ENCODE measurements at places on chromosomes 13 and 19.

GRCh38 chr19:4365341-4365740 lies 22.0 kb downstream of the MPND start:
- DNase-seq: no peak

GRCh38 chr13:72536714-72537394 lies 190.6 kb downstream of the MZT1 start:
- DNase-seq: no peak

GRCh38 chr13:22082437-22083100 lies 411.7 kb downstream of the FGF9 start:
- no peak for DNase-seq

GRCh38 chr19:18915639-18916038 lies 3.5 kb downstream of the COPE start:
- no peak for DNase-seq

DNA sequence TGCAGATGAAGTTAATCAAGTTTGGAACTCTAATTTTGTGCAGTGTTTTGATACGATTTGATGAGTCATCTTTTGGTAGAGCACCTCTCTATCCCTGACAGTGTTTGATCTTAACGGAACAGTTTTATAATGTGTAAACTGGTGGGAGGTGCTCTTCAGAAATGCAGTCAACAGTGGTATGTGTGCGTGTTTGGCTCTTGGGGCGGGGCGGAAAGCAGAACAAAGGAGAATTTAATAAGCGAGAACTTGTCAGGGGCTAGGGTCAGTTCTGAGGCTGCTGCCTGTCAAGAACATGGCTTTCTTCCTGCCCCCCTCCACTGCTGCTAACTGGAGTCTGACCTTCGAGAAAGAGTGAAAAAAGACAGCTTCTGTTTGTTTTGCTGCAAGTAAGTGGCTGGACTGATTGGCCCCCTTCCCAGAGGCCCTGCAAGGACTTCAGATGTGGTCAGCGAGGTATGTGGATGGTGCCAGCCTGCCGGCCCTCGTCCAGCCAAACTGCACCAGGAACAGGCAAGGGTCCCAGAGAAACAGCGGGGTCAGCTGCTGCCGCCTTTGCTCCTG lies 40.8 kb downstream of the BBC3 start:
- DNase-seq: peak; percentile 36

- DNase-seq: no peak
Measured at GRCh38 chr13:40145139-40145538, 489.7 kb downstream of the COG6 start.

GRCh38 chr13:100423375-100423774 lies 165.2 kb downstream of the GGACT start:
- DNase-seq: no peak

DNA sequence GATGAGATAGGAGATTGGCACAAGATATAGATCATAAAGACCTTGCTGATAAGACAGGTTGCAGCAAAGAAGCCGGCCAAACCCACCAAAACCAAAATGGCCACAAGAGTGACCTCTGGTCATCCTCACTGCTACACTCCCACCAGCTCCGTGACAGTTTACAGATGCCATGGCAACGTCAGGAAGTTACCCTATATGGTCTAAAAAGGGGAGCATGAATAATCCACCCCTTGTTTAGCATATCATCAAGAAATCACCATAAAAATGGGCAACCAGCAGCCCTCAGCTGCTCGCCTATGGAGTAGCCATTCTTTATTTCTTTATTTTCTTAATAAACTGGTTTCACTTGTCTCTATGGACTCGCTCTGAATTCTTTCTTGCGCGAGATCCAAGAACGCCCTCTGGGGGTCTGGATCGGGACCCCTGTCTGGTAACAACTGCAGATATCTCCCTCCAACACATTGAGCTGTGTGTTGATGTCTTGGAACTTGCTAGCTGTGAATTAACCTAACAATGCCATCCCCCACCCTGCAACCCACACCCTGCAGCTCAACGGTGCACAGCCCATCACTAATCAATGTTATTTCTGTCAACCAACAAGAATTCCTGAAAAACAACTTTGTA lies 27.1 kb upstream of the GRTP1 start:
- no peak for DNase-seq

DNA sequence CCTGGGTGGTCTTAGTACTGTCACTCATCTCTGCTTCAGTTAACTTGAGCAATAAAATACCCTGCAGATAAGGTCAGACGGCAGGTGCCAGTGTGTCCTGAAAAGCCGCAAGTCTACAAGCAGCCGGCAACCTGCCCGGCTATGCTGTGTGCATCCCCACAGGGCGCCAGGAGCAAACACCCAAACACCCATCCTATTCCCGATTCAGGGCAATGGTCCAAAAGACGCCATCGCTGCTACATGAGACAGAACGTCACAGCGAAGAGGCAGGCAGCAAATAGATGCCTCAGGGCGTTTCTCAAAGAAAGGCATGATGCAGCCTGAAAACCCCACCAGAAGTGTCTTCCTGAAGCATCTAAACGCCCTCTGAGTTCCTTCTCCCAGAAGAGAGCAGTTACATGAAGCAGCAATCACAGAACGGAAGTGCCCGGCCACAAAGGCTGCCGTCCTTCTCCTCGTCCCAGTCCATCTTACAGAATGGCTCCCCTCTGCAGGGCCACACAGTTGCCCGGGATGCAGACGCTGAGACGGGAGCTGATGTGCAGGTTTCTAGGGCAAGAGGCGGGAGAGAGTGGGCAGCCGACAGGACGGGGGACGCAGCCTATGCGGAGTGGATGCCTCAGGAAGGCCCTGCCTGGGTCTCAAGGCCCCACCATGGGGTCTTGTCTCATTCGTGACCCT lies 35.1 kb downstream of the RASA3 start:
- no peak for DNase-seq

- no peak for DNase-seq
Measured at GRCh38 chr13:79631051-79631659, 150.2 kb downstream of the NDFIP2 start.

GRCh38 chr19:37413313-37414084 lies 42.6 kb downstream of the ZNF527 start:
- no peak for DNase-seq

- DNase-seq: peak; percentile 32
Measured at GRCh38 chr19:9584073-9584833, at the start of gene ZNF121. Gene ZNF121, minus strand, starts transcription at chr19:9584504. Its CDS starts 16,407 bp downstream, at chr19:9568097.

All from stimulated activated CD4-positive, alpha-beta T cell treated with anti-CD3 and anti-CD28 coated beads, Interleukin-1b, Interleukin-23, amount 100 ng/mL, for 1 hour (primary cell).